ENCODE measurements at places on chromosomes 12 and 14.
A peak's percentile ranks its signal among the peaks of the same experiment; 100 is the strongest.

- no peak for DNase-seq
These were observed 96.2 kb downstream of the CIT start for GRCh38 chr12:119780786-119781434.

GRCh38 chr12:4099276-4099675 lies 174.3 kb upstream of the CCND2 start:
- no peak for DNase-seq

GRCh38 chr12:30905463-30906009 lies 21.0 kb upstream of the TSPAN11 start:
- no peak for DNase-seq

GRCh38 chr14:34081576-34082136 lies 130.8 kb upstream of the EGLN3 start:
- no peak for DNase-seq

DNA sequence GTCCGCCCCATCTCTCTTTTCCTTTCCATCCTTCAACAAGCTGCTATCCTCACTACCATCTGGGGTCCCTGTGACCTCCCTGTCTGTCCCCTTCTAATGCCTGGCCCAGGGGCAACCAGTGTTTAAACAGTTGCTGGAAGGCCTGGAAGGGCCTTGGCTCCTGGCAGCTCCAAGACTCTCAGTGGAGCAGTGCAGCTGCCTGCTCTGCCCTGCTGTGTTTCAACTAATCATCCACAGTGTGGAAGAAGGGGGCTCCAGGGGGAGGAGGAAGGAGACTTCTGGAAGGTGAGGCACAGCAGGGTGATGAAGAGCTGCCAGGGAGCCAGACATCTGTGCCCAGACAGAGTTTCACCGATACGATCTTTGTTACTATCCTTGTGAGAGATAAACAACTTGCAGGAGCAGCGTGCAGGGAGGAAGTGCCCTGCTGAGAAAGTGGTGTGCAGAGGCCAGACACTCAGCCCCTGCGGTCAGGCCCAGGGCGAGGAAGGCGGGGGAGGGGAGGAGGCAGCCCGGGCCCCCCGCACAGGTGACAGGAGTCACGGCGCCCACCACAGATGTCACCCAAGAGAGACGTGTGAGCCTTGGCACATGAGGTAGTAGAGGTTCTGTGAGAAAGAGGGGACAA lies 1061.8 kb downstream of the BCL11B start:
- DNase-seq: peak; percentile 40

DNA sequence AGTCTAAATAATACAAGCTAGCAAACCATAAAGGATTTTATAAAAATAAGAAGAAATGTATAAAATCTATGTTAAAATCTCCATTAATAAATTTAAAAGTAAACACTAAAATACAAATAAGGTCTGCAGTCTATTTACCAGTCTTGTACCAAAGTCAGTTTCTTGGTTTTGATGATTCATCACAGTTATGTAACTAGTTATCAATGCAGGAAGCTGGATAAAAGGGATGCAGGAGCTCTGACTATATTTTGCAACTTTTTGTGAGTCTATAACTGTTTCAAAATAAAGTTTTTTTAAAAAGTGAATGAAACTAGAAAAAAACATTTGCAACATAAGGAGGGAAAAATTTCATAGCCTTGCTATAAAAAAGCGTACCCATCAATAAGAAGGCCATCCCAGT lies 151.5 kb downstream of the DERA start:
- DNase-seq: no peak

DNA sequence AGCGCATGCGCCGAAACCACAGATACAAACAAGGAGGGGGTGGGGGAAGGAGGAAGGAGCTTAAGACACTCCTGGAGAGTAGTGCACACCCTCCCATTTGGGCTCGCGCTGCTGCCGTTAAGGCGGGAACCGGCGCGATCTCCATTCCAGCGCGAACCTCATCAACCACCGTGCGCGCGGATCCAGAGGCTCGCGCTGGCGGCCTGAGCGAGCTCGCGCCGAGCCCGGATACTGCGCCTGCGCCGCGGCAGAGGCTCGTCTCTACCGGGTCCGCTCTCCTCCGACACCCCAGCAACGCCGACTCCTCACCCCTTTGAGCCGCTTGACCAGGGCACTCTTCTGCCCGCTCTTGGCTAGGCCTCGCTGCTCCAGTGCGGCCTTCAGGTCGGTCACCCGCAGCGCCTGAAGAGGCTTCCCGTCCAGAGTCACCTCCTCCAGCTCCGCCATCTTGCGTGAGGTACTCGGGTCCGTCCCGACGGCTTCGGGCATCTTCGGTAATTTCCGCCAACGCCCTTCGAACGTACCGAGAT lies at the start of gene ACIN1:
ACIN1 (minus strand) TSS at position 471 of the 530 bp plus-strand sequence; CDS start at position 447, 24 bp downstream.
- DNase-seq: no peak

DNA sequence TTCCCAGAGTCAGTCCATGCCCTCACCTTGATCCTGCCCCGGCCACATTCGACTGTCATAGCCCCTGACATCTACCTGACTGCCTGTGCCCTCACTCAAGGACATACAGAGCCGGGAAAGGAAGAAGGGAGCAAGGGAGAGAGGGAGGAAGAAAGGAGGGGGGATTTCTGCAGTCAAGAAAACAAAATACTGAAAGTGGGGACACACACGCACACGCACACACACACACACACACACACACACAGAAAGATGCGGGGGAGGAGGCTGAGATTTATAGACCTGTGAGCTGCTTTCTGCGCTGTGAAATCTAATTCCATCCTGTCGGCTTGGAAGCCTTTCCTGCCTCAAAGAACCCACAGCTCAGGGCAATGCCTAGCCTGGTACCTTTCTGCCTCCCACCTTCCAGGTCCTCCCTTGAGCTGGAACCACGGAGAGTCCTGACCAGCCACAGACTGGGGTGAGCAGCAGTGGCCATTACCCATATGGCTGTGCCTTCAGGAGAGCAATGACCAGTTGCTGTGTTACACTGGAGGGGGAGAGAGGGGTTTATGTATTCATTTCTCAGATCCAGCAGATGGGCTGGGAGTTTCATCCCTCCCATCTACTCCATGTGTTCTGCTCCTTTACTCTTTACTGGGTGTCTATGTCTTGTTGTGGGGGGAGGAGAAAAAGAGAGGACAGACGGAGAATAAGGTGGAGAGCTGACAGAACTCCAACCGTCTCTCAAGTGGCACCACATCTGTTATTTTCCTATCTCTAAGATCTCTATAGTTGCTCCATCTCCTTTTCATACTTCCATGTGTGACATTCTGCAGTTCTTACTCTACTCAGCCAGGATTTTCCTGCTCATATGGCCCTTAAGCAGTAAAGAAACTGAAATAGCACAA lies 12.9 kb downstream of the C14orf93 start:
- no peak for DNase-seq

GRCh38 chr14:97021001-97021400 lies 223.8 kb downstream of the VRK1 start:
- DNase-seq: no peak

DNA sequence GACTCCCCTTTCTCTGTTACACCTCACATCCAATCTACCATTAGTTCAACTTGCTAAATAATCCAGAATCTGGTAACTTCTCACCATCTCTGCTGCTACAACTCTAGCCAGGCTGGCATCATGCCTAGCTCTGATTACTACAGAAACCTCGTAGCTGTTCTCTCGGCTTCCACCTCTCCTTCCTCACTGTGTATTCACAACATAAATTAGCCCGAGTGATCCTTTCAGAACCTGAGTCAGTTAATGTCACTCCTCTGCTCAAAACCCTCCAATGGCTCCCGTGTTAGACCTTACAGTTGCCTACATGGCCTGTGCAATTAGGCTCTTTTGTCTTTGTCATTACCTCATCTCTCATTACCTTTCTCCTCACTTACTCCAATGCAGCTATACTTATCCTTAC lies 139.4 kb downstream of the PDE3A start:
- DNase-seq: no peak

DNA sequence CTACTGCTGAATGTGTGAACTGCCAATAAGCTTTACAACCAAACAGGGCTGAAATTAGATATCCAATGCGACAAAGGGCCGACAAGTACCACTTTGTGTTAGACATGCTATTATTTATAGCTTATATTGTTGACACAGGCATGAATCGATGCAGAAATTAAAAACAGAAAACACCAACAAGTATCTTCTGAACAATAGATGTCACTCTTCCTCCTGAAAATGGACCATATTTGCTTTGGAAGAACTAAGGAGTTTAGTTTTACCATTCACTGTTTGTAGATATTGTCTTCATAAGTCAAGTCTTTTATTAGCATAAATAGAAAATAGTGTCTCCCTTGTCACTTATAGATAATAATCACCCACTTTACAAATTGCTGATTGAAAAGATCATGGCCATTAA lies 86.5 kb downstream of the LRIG3 start:
- DNase-seq: no peak

DNA sequence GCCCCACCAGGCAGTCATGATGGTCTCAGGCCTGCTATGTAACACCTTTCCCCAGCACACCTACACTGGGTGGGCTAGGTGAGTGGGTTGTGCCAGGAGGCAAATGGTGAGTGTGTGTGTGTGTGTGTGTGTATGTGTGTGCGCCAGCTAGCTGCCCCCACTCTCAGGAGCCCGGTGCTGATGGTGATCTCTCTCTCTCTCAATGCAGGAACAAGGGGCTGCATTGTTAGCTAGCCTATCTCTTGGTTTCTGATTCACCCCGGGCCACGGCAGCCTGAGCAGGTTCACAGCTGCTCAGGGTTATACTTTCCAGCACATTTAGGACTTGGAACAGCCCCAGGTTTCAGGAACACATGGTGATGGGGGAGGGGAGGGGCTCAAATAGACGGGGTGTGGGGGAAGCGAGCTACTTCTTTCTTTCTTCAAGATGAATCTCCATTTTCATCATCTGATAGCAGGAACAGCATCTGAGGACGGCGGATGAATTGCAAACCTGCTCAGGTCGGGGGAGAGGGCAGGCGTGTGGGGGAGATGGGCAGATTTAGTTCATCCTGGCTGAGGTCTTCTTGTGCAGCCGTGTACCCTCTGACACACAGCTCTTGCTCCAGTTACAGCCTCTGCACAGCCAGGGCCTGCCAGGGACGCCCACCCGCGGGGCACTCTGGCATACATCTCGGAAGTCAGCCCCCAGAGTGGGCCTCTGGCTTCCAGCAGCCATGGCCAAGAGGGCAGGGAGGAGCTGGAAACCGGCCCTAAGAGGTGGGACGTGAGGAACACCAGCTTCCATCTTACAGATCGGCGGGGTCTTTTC lies 137.6 kb downstream of the ZFP36L1 start:
- DNase-seq: no peak

- DNase-seq: no peak
These were observed 523 bp downstream of the WSB2 start for GRCh38 chr12:118060301-118061010.

DNA sequence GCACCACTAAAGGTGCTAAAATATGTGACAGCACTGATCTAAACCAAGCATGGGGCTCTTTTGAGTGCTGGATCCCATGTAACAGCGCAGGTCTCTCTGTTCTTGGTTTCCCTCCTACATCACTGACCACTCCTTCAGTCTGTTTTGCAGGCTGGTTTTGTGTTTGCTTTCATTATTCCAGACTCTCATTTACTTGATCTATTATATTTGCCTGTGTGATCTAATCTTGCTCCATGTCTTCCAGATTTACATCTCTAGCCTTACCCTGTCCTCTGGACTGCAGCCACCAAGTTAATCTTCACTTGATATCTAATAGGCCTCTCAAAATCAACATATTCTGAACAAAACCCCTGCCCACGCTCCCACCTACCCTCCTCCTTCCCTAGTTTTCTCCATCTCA lies 8.6 kb downstream of the GLIPR1 start:
- no peak for DNase-seq

DNA sequence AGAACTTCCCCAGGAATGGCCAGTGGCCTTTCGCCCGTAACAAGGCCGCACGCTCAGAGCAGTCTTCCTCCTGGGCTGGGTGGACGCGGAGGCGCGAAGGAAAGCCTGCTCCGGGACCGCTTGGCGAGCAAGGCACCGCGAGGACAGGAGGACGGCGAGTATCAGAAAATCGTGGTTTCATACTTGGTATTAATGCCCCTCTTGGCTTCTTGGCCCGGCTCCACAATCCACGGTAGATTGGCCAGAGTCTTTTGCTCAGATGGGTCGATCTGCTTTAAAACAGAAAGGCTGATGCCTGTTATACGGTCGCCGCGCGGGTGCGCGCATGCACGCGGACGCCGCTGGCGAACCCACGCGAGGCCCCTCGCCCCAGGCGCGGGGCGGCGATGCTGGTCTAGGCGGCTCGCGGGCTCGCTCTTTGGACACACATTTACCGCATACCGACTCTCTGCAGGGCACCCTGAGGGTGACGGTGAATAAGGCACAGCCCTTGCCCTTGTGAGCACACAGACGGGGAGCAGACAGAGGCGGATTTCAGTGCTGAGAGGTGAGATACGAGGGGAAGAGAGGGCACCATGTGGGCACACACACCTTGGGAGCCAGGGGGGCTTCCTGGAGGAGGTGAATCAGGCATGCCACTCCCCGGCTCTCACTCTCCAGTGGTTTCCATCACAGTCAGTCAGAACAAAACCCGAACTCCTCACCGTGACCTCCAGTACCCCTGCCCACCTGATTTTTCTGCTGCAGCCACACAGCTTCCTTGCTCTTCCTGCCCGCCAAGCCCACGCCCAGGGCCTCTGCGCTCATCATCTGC lies 100.7 kb downstream of the APAF1 start:
- DNase-seq: no peak

GRCh38 chr14:65261425-65261920 lies 151.1 kb upstream of the FUT8 start:
- DNase-seq: no peak

DNA sequence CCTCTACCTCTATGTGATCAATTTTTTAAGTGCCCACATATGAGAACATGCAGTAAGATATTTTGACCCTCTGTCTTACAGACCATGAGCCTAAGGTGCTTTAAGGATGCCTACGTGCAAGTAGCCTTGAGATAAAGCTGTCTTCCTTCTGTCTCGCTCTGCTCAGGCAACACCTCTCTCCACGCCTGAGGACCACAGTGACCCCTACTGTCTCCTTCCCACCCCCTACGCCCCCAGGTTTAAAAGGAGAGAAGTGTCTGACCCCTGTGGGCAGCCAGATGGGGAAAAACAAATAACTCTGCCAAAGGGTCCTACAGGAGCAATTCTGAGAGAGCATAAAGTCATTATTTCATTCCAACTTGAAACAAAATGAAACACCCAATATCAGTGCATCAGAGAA lies 286.4 kb upstream of the TMEM132C start:
- no peak for DNase-seq

DNA sequence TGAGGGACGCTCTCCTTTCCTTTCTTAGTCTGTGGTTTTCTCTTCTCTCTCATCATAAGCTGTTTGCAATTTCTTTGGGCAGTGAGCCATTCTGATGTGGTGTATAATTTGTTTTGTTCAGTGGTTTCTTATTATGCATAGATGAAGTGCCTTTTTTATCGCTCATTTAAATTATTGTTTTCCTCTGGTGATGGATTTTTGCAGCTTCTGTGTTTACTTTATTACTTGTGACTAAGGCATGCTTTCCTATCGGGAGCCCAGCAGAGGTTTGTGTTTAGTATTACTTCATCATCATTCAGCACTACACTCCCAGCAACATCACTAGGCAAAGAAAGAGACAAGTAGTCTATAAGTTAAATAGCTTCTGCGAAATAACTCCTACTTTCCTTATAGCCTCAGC lies 586.6 kb upstream of the NOVA1 start:
- DNase-seq: no peak

Measured in activated T-helper 1 cell treated with Interleukin-2 at 50 U/mL for 16 hours (primary cell).